ENCODE measurements at places on chromosomes 2 and 18.
A peak's percentile ranks its signal among the peaks of the same experiment; 100 is the strongest.

- DNase-seq, result no peak
Measured at GRCh38 chr2:153963256-153963655, 91.5 kb downstream of the GALNT13 start.

DNA sequence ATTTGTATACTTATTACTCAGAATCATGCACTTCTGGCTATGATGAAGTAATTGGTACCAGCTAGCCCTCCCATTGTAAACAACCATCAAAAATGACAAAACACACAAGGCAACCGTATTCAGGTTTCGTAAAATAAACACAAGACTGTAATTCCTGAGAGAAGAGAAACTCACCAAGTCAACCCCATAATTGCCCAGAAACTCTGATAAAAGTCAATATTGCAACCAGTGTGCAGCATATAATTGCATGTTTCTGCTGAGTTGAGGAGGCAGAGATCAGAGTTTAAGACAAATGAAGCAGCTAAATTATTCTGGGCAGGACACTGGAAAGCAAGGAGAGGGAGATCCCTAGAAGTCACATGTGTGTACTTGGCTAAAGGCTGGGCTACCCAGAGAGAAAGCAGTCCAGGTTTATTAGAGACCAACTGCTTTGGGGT lies 90.3 kb downstream of the ROCK2 start:
- DNase-seq, result no peak

GRCh38 chr2:85905187-85905666 lies 16.4 kb upstream of the ST3GAL5 start:
- peak; percentile 78 for DNase-seq

GRCh38 chr2:64565949-64566710 lies 42.0 kb downstream of the AFTPH start:
- DNase-seq, result no peak

GRCh38 chr2:236208019-236208926 lies 40.1 kb upstream of the GBX2 start:
- no peak for DNase-seq

DNA sequence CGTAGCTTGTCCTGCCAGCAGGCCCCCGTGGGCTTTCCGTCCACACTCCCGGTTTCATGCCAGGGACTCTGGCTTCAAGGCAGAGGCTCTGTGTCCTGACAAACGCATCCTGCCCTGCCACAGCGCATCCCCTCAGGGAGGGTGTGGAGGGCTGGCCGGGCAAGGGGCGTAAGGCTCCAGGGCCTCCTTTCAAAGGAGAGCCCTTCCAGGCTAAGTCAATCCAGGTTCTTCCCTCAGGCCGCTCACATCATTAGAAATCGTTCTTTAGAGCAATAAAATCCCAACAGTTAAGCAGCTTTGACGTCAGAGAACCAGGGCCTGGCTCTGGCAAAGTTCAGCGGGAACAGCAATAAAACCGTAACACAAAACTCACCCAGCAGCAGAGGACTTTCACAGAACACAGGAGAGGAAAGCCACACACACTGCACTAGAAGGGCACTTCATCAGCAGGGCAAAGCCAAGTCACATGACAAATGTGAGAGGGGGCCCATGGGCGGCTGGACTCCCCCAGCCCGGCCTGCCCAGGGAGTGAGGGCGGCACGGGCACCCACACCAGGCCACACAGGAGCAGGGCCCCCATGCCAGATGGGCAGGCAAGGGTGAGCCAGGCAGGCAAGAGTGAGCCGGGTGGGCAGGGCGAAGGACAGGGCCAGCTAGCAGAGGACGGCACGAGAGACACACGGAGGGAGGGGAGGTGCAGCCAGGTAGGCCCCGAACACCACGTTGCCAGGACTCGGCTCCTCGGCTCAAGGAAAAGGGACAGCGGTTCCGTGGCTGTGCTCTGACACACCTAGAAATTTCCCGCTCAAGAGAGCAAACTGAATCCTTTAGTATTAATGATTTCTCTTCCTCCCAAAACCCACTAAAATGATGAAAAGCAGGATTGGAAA lies 52.0 kb downstream of the HDAC4 start:
- DNase-seq, result no peak

DNA sequence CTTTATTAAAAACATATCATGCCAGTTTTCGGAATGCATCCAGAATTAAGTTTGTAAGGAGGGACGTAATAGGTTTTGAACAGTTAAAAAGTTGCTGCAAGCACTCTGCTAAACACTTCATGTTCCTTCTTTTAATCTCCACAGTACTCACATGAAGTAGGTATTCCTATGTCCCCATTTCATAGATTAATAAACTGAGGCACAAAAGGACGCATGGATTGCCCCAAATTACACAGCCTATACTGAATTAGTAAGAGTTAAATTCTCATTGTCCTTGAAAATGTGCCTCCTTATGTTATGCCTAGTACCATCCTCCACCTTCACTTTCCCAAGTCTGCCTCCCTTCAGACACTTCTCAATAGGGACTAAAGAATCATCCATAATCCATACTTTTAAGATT lies 358.9 kb upstream of the ATP5MC3 start:
- DNase-seq, result no peak

DNA sequence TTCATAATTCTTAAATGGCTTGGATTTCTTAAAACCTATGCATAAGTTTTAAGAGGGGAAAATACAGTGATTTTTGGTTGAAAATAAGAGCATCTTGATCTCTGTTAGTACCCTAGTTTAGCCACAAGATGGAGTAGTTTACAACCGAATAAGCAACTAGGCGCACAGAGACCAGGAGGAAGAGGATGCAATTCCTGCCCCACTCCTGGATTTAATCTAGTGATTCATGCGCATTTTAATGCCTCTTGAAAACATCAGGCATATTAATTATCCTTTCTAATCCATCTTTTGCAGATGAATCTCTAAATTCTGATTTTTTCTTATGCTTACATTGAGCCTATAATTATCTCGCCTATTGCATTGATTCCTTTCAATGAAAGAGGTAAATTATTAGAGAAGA lies 76.7 kb downstream of the MRPS9 start:
- DNase-seq, result peak; percentile 71

GRCh38 chr2:2787301-2787907 lies 456.3 kb upstream of the MYT1L start:
- DNase-seq, result no peak

DNA sequence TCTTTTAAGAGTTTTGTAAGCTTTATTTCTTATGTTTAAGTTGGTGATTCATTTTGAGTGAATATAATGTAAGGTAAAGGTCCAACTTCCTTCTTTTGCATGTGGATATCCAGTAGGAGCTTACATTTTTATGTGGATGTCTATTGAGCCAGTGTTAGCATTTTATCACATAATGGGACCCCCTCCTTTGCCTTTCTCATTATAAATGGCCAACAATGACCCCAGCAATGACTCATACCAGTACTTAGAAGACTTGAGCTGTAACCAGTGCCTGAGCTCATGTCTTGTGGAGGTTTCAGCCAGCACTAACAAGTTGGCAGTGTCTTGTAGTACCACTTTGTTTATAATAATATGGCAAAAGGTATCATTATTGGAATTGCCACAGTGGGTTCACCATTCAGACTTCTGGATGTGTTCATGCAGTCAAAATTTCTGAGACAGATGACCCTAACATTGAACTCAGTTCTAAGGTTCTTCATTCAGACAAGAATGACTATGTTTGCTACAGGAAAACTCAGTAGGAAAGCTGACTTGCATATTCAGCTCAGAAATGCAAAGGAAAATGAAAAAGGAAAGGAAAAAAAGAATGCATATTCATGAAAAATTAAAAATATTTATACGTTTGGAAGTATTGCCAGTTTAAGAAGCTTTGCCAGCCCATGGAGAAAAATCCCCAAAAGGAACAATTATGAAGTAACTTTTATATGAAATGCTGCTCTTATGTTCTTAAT lies 41.0 kb downstream of the CDKL4 start:
- no peak for DNase-seq

DNA sequence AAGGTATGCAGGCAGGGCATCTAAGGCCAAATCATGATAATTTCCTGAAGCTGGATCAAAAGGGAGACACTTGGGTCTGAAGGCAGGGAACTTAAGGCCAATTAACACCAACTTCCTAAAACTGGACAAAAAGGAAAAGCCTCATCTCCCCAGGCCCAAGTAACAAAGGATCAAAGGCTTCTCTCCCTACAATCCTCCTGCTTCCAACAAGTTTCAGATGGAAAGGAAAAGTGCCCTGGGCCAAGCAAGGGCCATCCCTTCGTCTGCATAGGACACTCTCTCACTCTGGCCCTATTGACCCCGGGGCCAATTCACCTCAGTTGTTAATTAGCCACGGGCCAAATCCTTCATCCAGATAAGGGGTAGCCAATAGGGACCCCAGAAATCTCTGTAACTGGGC lies 1335.8 kb upstream of the CDH2 start:
- DNase-seq, result no peak

- no peak for DNase-seq
Measured at GRCh38 chr2:169071455-169071854, 2.1 kb downstream of the DHRS9 start.

GRCh38 chr2:70630761-70631160 lies 77.1 kb upstream of the TGFA start:
- no peak for DNase-seq

DNA sequence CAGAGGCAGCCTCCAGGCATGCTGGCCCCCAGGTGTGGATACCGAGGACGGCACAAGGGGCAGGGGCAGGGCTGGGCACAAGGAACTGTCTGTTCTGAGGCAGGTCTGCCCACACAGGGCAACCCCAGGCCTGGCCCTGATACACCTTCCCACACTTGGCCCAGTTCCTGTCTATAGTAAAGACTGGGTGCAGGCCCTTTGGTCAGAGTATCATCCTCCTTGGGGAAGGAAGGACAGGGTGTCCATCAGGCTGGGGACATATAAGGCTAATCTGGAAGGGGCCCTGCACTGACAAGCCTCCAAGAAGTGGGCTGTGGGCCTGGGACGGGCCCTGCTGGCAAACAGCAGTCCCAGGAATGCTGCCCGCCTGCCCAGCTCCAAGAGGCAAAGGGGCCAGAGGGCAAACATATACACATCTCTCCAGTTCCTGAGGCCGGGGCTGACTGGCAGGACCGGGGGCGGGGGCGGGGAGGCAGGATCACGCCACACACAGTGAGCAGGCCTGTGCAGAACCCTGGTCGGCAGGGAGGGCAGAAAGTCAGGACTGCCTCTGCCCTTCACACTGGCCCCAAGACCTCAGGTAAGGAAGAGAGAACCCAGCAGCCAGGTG lies 18.9 kb downstream of the SDC1 start:
- DNase-seq, result no peak

- DNase-seq, result no peak
Measured at GRCh38 chr2:96090196-96090926, 26.0 kb downstream of the ADRA2B start.

DNA sequence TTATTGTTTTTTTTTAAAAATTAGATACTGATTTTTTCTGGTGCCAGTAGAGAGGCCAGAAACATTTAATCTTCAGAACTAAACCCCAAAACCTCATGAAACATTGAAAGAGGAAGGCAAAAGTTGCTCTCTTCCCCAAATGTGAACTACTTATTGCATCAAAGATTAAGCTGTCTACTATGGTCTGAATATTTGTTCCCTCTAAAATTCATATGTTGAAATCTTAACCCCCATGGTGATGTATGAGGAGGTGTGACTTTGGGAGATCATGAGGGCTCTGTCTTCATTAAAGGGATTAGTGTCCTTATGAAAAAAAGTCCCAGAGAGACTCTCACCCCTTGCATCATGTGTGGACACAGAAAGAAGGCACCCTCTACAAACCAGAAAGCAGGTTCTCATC lies 28.2 kb upstream of the SLC8A1 start:
- no peak for DNase-seq

DNA sequence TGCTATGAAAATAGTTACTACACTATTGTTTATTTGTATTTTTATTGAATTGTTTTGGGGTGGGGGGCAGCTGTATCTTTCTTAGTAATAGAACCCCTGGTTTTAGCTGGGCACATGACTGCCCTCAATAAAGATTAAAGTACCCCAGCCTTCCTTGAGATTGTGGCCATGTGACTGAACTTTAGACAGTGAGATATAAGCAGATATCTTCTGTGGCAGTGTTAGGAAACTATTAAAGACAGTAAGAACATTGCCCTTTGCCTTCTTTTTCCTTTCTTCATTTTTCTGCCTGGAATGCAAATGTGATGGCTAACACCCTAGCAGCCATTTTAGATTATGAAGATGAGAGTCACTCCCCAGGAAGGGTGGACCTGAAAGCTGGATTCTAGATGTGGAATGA lies 47.9 kb upstream of the AKAIN1 start:
- DNase-seq, result no peak

GRCh38 chr2:96532641-96533291 lies 3.8 kb upstream of the ARID5A start:
- DNase-seq, result no peak

GRCh38 chr2:8539743-8540551 lies 141.9 kb upstream of the ID2 start:
- DNase-seq, result no peak

DNA sequence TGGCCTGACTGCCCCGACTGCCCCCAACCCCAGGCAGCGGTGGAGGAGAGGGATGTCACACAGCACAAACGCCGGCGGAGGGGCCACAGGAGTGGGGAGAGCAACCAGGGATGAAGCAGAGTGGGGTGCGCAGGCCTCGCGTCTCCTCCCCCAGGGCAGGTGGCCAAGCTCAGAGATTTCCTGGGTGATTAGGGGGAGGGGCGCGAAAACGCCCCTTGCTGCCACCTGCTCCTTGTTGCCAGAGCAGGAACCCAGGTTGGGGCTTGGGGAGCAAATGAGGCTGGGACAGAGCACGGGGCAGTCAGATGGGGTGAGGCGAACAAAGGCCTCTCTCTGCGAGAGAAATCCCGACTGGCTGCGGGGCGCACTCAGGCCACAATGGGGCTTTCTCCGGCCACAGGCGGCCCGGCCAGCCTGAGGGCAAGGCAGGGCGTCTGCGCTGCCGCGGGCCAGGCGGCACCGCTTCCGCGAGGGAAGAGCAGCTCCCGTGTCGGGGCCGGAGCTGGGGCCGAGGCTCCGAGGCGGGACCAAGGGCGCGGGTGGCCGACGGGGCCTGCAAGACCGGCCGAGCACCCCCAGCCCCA lies 11.5 kb downstream of the TEX44 start:
- DNase-seq, result no peak

DNA sequence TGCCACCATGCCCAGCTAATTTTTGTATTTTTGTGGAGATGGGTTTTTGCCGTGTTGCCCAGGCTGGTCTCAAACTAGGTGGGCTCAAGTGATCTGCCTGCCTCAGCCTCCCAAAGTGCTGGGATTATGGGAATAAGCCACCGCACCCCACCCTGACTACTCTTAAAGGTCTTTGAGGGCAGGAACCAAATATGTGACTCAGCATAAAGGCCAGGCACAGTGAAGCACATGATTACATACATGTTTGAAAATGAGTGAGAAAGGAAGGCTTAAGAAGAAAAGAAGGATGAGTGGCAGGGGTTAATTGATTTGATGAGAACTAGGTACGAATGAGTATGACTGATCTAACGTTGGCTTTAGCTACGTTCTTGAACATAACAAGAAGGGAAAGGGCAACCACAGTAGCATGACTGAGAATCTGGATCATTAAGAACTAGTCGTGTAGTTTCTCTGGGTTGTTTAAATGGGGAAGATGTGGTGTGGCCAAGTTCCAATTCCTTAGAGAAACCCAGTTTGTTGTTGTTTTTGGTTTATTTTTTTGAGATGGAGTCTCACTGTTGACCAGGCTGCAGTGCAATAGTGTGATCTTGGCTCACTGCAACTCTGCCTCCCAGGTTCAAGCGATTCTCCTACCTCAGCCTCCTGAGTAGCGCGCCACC lies 6.8 kb downstream of the RESP18 start:
- DNase-seq, result no peak

- no peak for DNase-seq
Measured at GRCh38 chr18:79424880-79425568, 29.3 kb downstream of the NFATC1 start.
